ENCODE measurements at places on chromosomes 3 and 15. TPM values are rescaled to one million over a fixed set of nuclear protein-coding genes. Genes with fewer than 3 reads are reported as not detected.

DNA sequence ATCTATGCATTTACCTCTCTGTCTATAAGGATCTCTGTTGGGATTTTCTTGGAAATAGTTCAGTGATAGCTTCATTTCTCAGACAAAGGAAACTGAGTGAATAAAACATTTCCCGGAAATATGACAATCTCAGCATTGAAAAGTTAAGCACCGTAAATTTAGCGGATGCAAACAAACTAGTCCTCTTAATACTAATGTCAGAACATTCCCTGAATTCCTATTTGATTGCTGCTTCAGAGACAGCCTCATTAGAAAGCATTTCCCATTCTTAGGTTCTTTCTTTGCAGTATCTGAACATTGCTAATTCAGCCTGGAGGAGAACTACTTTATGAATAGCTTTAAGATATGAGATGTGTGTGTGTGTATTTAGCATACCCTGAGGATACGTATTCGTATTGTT, 101.3 kb downstream of the NR2F2 start:
- H3K36me3 ChIP-seq: no peaks in the 10 kb centered on the region
- H3K4me1 ChIP-seq: no peaks in the 10 kb centered on the region
- H3K27me3 ChIP-seq: no peaks in the 10 kb centered on the region
- H3K4me3 ChIP-seq: no peak overlapping the region
- DNase-seq: no peak

- no peaks in the 10 kb centered on the region for H3K36me3 ChIP-seq
- no peaks in the 10 kb centered on the region for H3K27me3 ChIP-seq
- DNase-seq: no peak
- H3K4me3 ChIP-seq: no peak overlapping the region
Observed at GRCh38 chr3:129552287-129553050, 9.5 kb downstream of the H1-8 start.

- H3K4me3 ChIP-seq: no peak overlapping the region
- DNase-seq: no peak
- H3K36me3 ChIP-seq: no peaks in the 10 kb centered on the region
- H3K27me3 ChIP-seq: no peaks in the 10 kb centered on the region
- H3K27ac ChIP-seq: no peak overlapping the region
Observed at GRCh38 chr3:120203016-120203415, 82.0 kb downstream of the GPR156 start.

GRCh38 chr3:193400304-193400703, 21.8 kb upstream of the ATP13A5 start:
- DNase-seq: no peak
- H3K4me3 ChIP-seq: no peak overlapping the region
- no peaks in the 10 kb centered on the region for H3K36me3 ChIP-seq
- no peaks in the 10 kb centered on the region for H3K27me3 ChIP-seq
- no peak overlapping the region for H3K27ac ChIP-seq

Gene USP8
- 32.4 TPM for total RNA-seq

Gene DAZL
- total RNA-seq: not detected

Gene ITIH3
- total RNA-seq: 0.23 TPM

All from ovary (tissue), 10 donors.